ENCODE measurements at places on chromosomes 2 and 18.

DNA sequence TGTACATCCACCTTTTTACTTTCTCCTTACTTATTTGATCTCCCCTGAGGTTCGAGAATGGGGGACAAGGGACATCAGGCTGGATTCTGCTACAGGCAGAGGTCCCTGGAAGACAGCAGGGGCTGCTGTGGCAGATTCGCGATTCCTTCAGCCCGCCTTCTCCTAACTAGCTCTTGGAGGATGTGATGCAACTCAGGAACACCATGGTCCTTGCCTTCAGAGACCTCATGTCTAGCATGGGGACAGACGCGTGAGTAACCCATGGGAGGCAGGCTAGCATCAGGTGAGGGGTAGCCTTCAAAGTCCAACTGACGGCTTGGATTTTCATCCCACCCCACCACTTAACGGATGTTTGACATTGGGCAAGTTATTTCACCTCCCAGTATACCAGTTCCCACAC is 869 bp upstream of the TCF23 start:
- DNase-seq, result no peak

- DNase-seq, result no peak
Measured at GRCh38 chr2:138823666-138824065, 43.5 kb upstream of the NXPH2 start.

GRCh38 chr2:23651187-23652080 is 266.5 kb downstream of the KLHL29 start:
- DNase-seq, result peak; percentile 55

- no peak for DNase-seq
Measured at GRCh38 chr18:35905436-35905835, 67.0 kb upstream of the RMP24 start.

DNA sequence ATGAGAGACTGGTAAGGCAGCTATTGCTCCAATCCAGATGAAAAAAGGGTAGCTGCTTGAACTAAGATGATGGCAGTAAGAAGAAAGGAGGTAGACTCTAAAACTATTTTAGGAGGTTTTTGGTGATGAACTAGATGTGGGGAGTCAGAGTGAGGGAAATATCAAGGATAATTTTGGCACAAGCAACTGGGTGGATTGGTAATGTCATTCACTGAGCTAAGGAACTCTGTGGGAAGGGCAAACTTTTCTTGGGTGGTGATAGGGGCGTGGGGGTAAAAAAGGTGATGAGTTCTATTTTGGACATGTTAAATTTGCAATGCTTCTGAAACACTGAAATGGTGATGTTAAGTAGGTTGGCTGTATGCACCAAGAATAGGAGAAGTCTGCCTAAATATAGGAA is 19.3 kb downstream of the PAIP2B start:
- DNase-seq, result no peak

GRCh38 chr2:82852787-82853186 is 1606.3 kb downstream of the SUCLG1 start:
- no peak for DNase-seq

- no peak for DNase-seq
Measured at GRCh38 chr18:49663899-49664890, 102.3 kb downstream of the LIPG start.

DNA sequence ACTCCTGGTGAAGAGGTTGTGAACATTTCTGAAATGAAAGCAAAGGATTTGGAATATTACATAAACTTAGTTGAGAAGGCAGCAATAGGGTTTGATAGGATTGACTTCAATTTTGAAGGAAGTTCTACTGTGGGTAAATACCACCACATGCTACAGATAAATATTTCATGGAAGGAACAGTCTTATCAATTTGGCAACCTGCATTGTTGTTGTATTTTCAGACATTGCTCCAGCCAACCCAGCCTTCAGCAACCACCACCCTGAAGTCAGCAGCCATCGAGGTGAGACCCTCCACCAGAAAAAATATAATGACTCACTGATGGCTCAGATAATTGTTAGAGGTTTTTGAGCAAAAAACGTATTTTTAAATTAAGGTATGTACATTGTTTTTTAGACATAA is 10.0 kb downstream of the RDH14 start:
- DNase-seq, result no peak

DNA sequence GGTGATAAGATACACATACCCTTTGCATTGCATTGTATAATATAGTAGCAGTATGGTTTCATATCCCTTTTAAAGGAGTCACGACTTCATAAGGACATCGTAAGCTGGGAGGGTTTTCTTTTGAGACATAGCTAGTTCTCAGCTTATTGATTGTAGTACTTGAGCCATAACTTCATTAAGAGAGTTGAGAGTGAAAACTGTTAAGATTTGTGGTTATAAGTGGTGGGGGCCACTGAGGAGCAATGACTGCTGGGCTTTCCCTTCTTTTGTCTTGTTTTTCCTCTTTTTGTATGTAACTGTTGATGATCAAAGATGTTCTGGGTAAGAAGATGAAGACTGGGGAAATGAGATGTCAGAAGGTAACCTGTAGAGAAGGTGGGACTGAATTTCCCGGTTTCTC is 11.0 kb downstream of the EIF5B start:
- no peak for DNase-seq

DNA sequence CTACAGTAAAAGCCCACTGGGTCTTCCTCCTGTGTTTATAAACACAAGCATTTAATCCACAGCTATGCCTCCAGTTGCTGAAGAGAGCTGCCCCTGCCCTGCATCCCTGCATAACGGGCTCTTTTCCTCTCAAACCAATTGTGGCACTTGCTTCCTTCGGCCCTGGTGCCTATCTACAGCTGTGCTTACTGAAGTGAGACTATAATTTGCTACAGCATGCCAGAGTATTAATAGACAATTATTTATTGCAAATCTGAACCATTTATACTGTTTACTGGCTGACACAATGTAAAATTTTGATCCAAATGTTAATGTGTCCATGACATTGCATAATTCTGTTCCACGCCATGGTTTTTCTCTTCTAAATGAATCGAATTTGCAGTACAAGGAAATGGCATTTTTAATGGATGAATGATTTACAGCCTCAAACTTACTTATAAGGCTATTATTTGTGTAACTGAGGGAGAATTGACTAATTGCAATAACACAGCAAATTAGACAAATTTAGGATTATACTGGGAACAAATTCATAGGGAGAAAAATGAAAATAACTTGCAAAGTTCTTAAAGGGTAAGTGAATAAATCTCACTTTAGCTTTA is 457.0 kb upstream of the HNRNPA3 start:
- DNase-seq, result no peak

GRCh38 chr2:197322724-197323720 is 12.4 kb upstream of the ANKRD44 start:
- no peak for DNase-seq

DNA sequence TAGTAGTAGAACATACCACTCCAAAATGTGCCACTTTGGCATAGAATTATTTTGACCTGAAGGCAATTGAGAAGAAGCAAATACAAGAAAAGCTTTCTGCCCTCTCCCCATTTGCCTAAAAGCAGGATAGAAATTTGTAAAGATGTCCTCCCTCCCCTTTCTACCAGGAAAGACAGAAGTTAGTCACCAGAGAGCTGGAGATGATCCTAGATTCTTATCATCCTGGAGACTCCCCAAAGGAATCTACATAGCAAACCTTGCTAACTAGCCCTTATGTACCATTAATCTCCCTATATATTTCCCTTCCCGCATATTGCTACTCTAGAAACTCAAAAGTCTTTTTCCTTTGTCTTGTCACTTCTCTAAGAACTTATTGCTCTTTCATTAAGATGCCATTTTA is 12.6 kb upstream of the TMEM37 start:
- no peak for DNase-seq

DNA sequence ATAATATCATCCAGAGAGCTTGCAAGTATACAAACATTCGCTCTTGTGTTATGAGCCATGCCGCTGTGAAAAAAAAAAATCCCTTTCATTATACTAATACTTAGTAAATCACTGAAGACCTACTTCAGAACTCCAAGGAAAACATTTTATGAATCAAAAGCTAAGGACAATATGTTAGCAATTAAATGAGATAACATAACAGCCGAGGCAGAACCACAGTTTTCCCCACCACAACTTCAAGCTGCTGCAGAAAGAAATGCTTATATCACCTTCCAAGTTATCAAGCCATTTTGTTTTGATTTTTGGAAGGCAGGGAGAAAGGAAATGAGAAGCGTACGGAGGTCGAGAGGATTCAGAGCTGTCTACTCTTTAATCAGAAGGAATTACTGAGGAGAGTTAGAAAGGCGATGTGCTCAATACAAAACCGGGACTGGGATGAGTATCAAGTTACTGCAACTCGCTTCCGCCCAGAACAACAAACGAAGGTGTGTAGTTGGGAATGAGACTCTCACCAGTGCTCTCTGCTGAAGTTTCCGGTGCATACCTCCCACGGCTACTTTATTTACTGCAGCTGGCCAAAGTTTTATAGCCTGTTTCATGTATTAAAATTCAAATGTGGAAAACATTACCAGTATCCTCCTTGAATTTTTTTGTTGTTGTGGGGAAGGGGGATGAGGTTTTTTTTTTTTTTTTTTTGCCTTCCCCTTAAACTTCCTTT is 292.2 kb upstream of the CCDC68 start:
- DNase-seq, result no peak

- DNase-seq, result no peak
Measured at GRCh38 chr18:70428439-70428838, 139.6 kb downstream of the SOCS6 start.

DNA sequence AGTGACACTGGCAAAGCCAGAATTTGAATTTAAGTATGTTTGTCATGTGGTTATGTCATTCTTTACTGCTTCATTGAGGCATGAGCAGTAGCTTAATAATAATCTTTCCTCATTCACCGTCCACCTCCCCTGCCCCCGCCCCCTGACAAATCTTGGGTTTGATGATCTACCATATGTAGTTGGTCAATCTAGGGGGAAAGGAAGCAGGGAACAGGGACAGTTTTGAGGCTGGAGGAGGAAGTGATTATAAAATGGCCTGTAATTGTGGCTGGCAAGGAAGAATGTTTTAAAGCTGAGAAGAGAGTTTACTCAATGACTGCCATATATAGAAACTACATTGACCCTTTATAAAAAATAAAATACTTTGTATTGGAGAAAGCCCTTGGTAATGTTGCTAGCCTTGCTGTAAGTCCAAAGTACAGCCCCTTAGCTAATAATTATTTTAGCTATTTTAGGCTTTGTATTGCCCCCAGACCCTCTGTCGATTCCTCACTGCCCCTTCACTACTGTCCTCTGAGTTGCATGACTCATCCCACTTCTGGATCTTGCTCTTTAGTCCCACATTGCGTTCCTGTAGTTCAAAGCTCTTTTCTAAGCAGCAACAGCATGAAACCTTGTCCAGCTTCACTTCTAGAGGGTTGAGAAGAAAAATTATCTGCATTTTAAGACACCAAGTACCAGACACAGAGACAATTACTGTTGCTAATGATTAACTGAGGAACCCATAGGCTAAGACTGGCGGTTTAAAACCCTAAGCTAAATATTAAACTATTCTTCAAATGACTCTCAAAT is 38.4 kb downstream of the PELI1 start:
- DNase-seq, result no peak

DNA sequence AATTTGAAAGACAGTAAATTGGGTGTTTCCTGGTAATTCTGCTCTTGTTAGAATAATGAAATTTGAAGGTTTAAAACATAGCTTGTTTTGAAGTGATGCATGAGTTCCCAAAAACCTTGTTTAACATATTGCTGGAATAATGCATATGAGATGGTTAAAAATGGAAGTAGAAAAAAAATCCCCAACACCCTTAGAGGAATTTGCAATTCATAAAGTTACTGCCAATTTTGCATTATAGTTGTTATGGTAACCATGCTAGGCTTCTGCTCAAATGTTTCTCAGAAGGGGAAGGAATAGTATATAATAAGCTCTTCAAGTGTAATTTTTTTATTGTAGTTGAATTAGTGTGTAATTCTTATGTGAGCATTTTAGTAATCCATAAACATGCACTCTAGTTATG is 49.1 kb downstream of the FASTKD2 start:
- no peak for DNase-seq

GRCh38 chr2:181380581-181380980 is 76.6 kb upstream of the ITGA4 start:
- DNase-seq, result no peak

GRCh38 chr2:43073401-43073825 is 153.0 kb downstream of the ZFP36L2 start:
- peak; percentile 54 for DNase-seq

DNA sequence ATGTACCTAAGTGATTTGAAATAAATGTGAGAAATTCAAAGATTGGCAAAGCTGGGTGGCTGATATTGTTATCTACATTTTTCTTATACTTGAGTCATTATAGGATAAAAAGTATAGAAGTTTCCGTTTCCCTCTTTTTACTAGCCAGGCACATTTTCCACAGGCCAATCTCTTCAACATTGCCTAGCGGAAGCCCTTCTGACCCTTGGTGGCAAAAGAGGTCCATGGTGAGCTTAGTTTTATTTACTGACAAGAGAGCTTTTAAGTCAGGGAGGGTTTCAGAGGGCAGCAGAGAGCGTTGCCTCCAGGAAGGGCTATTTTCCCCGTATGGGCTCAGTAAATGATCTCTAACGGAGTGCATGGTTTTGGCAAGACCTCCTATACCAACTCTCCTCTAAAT is 15.1 kb upstream of the RHOB start:
- no peak for DNase-seq

GRCh38 chr2:104818264-104818663 is 35.7 kb upstream of the POU3F3 start:
- no peak for DNase-seq

GRCh38 chr2:190216829-190217228 is 102.8 kb downstream of the HIBCH start:
- DNase-seq, result no peak

GRCh38 chr2:45728458-45728942 is 77.0 kb downstream of the PRKCE start:
- DNase-seq, result no peak

GRCh38 chr2:234450431-234451124 is 46.3 kb downstream of the ARL4C start:
- DNase-seq, result no peak

DNA sequence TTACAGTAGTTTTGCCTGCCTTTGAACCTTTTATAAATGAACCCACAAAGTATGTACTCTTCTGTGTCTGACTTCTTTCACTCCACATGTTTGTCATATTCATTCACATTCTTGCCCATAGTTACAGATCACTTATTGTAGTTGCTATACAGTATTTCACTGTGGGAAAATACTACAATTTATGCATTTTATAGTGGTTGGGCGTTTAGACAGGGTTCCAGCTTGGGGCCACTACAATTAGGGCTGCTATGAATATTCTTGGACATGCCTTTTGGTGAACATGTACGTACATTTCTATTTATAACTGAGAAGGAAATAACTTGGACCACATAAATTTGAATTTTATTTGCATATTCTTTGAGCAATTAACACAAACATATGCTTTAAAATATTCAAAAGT is 15.4 kb upstream of the PMAIP1 start:
- no peak for DNase-seq
